ENCODE measurements at places on chromosomes 2 and 18. TPM values are rescaled to one million over a fixed set of nuclear protein-coding genes. Genes with fewer than 3 reads are reported as not detected.

DNA sequence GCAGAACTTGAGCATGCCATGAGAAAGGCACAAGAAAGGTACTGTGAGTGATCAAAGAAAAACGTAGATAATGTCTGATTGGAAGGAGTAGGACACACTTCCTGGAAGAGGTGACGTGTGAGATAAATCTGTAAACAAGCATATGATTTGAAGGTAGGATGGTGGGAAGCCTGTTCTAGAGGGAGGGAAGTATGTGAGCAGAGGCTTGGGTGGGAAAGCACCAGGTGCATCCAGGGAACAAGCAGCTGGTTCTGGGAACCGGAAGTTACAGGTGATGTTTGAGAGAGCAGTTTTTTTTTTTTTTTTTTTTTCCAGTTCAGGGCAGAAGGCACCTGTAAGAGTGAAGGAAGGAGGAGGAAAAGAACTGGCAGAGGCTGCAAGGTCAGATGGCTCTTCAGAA lies 116.6 kb upstream of the EFEMP1 start:
- DNase-seq: no peak

DNA sequence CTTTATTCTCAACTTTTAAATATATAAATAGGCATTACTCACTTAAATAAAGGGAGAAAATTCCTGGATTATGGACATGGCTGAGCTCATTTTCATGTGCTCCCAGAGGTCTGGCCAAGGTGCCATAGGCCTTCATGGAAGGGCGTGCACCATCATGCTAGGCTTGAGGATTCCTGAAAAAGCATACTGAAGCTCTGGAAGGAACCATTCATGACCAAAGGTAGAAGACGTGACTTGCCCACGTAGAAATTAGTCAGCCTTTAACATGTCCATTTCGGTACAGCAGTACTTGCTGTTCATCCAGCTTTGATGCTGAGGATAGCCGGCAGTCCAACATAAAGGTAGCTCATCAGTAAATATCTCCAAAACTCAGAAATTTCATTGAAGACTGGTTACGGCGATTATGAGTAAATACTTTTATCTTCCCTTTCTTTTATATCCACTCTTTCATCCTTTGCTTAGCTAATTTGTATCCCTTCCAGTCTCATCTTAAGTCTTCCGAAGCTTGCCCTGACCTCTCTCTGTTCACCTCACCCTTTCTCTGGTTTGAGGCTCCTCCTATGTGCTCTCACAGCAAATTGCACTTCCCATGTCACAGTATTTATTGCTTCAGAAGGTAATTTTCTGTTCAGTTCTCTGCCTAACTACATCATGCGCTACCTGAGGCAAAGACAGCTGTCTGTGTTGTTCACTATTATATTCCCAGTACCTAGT lies 32.3 kb upstream of the ASNSD1 start:
- DNase-seq: no peak

- no peak for DNase-seq
Measured at GRCh38 chr2:217481577-217481976, 521.2 kb downstream of the TNS1 start.

- no peak for DNase-seq
Measured at GRCh38 chr2:141329964-141330363, 800.9 kb downstream of the LRP1B start.

SLC4A5 gene
- 12.6 TPM for total RNA-seq

DNA sequence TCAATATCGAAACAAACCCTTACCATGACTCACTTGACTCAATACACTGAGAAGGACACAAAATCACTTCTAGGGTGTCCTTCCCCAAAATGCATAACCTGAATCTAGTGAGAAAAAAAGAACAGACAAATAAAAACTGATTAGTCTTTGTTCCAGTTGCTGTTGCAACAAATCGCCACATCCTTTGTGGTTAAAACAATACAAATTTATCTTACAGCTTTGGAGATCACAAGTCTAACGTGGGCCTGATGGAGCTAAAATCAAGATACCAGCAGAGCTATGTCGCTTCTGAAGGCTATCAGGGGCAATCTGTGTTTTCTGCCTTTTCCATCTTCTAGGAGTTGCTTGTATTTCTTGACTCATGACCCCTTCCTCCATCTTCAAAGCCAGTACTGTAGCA lies 541.7 kb downstream of the KCNJ3 start:
- DNase-seq: no peak
